ENCODE measurements at places on chromosomes 13 and 19.

DNA sequence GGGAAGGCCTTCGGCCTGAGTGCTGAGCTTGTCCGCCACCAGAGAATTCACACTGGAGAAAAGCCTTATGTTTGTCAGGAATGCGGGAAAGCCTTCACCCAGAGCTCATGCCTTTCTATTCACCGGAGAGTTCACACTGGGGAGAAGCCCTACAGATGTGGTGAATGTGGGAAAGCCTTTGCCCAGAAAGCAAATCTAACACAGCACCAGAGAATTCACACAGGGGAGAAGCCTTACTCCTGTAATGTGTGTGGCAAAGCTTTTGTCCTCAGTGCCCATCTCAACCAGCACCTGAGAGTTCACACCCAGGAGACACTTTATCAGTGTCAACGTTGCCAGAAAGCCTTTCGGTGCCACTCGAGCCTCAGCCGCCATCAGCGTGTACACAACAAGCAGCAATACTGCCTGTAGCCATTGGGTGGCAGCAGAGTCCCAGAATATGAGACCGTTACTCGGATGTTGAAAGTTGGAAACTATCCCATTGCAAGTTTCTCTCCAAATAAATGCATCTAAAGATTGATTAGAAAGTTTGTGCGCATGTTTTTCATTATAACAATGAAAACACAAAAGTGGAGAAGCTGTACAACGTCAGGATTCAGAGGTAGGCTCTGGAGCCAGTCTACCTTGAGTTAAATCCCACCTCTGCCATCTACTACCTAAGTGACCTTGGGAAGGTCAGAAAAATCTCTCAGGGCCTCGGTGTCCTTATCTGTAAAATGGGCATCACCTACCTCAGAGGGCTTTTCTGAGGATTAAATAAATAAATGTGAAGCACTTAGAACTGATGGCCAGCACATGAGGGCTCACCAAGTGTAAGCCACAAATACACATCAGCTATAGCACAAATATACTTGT, 21.1 kb downstream of the ZNF473 start:
- DNase-seq: no peak

GRCh38 chr13:25899952-25900351, 151.9 kb downstream of the SHISA2 start:
- no peak for DNase-seq

DNA sequence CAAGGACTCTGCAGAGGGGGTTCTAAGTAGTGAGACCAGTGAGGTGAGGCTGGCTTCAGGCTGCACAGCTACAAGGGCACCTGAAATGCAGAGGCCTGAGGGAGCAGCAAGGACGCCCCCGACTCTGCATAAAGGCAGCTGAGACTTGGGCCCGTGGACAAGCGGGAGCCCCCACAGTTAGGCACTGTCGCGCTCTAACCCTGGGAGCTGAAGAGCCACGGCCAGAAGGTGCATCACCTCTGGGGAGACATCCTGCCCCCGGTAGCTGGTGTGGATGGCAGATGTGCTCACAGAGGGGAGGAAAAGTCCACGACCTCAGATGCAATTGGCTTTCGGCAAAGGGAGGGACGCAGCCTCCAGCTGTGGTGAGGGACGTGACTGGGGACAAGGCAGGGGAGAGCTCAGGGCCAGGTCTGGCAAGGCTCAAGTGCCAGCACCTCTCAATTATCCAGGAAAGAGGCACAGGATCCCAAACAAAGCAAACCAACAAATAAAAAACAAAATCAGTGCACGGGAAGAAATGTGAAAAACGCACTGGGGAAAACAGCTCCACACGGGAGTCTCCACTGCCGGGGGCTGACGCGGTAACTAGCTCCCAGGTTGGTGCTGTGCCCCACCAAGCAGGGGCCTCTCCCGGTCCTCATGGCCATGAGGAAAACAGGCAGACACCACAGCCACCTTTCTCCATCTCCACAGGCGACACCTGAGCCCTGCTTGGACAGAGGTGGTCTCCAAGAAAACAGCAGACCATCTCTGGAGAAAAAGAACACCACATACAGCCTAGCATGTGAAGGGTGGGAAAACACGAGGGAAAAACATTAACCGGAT, 23.0 kb upstream of the PLPP2 start:
- DNase-seq: no peak

GRCh38 chr13:34512817-34513216, 429.3 kb upstream of the NBEA start:
- DNase-seq: no peak

DNA sequence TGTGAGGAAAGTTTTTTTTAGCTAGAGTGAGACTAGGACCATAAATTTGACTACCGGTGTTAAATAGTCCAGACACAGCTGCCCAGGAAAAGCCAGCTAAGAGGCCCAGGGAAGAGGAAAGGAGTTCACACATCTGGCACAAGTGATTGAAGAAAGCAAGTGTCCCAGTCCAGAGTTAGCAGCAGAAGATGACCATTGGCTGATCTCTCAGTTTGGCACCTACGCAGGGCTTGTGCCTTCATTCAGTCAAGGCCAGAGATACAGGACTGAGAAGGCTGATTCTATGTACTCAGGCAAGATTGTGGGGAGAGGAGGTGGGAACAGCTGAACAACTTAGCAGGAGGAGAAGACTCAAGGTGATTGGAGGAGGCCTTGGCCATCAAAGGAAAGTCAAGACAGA, 575.0 kb upstream of the KLF12 start:
- no peak for DNase-seq

DNA sequence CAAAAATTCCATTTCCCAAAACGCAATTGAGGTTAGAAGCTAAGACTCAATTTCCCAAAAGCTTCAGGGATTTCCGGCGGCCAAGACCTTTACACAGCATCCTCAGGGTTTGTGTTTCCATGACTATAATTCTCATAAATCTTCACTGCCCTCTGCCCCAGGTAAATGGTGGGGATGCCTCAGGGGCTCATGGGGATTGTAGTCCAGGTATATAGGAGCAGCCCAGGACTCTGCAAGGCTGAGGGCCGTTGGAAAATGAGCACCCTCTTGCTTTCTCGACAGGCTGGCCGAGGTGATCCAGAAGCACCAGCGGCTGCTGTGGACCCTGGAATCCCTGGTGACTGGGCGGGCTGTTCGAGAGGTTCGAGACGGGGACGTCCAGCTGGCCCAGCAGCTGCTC, 6.4 kb downstream of the ALDH16A1 start:
- DNase-seq: no peak

DNA sequence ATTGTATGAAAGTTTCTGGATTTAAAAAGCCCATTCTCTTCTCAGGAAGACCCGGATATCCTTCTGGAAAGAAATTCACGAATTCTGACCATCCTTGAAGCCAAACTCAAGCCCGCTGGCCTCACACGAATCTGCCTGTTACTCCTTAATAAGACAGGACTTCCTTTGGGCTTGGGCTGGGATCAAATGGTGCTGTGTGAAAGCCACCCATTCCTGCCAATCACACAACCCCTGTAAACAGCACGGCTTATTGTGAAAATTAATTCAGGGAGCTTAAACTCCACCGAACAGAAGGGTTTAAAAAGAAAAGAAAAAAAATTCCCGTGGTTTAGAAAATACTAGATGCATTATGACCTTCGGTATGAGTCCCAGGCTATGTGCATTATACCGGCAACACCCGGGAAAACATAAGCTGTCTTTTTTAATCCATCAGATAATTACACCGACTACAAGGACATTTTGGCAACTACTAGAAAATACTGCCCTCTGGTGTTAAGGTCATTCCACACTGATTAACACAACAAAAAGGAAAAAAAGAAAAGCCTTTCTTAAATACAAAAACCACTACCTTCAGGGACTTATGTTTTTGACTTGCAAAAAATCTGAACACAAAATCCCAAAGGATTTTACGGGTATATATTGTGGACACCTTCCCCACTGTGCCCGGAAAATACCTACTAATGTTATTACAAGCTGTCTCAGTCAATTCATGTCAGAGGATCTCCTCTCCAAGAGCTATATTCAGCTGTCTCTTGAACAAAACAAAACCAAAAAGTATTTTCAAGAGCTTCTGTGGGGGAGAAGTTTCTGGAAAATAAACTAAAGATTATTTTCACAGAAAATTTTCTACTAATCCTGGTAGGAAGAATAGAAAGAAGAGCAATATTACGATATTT, 76.0 kb upstream of the LSM14A start:
- peak; percentile 56 for DNase-seq

DNA sequence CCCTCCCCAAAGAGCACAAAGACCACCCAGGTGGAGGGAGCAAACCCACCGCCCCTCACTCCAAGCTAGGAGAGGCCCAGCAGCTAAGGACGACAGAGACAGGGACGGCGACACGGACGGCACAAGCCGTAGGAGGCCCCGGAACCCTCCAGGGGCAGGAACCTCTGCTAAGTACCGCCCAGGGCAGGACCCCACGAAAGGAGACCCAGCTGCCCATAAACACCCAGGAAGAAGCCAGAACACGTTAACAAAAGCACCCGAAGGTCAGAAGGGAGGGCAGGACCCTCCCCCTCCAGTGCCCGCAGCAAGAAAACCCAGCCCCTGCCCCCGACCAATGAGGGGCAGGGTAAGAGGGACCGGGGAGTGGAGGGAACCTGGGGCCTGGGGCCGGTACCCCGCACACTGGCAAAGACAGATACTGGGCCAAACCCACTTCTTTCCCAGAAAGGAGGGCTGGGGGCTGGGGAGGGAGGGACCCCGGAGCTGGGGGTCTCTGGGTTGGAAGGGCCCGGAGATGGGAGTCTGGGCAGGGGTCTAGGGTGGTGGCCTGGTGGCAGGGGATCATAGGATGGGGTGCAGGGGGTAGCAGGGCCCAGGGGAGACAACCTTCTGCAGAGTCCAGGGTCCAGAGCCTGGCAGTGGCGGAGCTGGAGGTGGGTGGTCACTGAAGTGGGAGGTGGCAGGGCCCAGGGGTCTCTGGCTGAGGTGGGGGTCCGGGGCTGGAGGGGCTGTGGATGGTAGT, 2.4 kb downstream of the BTBD2 start:
- no peak for DNase-seq

- peak; percentile 58 for DNase-seq
Measured at GRCh38 chr13:110340812-110341444, 33.8 kb downstream of the COL4A2 start.

DNA sequence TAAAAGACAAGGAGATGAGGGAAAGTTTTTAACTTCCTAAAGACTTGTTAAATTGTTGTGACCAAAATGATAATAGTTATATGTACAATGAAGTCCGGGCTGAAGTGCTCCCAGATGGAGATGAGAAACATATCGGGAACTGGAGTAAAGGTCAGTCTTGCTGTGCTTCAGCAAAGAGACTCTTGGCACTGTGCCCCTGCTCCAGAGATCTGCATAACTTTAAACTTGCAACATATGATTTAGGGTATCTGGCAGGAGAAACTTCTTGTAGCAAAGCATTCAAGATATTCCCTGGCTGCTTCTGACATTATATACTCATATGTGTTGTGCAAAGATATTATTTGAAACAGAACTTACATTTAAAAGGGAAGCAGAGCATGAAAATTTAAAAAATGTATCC, 786.6 kb upstream of the SLITRK6 start:
- peak; percentile 27 for DNase-seq

- peak; percentile 27 for DNase-seq
Measured at GRCh38 chr13:32381539-32381938, 46.4 kb downstream of the N4BP2L1 start.

- DNase-seq: no peak
Measured at GRCh38 chr19:52307275-52307674, 10.3 kb downstream of the ZNF480 start.

- no peak for DNase-seq
Measured at GRCh38 chr19:2477732-2478191, 1.8 kb downstream of the GADD45B start.

DNA sequence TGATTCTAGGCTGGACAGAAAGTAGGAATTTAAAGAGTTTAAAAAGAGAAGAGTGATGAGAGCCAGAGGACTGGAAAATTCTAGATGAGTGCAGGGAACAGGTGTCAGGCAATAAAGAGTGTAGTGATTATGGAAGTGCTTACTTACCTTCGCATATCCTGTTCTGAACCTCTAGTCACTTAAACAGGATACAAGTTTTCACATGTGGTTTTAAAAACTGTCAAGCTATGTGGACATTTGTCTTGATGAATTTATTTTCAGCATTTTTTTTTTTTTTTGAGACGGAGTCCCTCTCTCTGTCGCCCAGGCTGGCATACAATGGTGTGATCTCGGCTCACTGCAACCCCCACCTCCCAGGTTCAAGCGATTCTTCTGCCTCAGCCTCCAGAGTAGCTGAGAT, 34.3 kb upstream of the IL17D start:
- no peak for DNase-seq

- peak; percentile 82 for DNase-seq
Measured at GRCh38 chr13:23570099-23570920, at the start of gene TNFRSF19. TNFRSF19 (plus strand) TSS chr13:23570412; CDS start chr13:23590184, 19,772 bp downstream.

GRCh38 chr13:38684714-38685113, 2.2 kb upstream of the FREM2 start:
- DNase-seq: no peak

- DNase-seq: no peak
Measured at GRCh38 chr19:1132552-1133383, 29.0 kb downstream of the GPX4 start.

- DNase-seq: no peak
Measured at GRCh38 chr13:106011600-106011999, 523.9 kb downstream of the EFNB2 start.

- DNase-seq: no peak
Measured at GRCh38 chr13:74819549-74819948, 662.4 kb downstream of the TBC1D4 start.

GRCh38 chr13:111883571-111884343, 183.2 kb upstream of the SOX1 start:
- no peak for DNase-seq

DNA sequence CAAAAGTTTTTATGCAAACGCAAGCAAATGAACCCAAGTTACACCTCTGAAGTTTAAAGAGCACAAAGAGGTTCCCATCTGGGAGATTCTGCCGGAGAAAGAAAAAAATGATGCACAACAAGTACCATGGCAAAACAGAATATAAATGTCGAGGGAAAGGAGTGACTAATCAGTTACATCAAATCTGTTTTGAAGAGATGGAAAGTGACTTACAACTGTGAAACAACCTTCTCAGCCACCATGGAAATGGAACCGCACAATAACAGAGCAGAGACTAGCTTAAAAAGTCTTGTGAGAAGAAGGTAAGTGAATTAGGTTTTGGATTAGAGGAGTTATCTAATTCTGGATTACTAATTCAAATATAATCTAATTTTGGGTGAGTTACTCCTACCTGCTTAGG, 2.4 kb downstream of the HSPH1 start:
- no peak for DNase-seq

GRCh38 chr19:10395003-10395402, 8.3 kb downstream of the CDC37 start:
- DNase-seq: no peak

- DNase-seq: no peak
Measured at GRCh38 chr19:31970027-31970461, 375.4 kb upstream of the ZNF507 start.

Measured in AG08395 (cell line).